Suppressor macrophage treated with lipopolysaccharide for 4 hours (primary cell): ENCODE measurements at places on chromosomes 4 and X.

DNA sequence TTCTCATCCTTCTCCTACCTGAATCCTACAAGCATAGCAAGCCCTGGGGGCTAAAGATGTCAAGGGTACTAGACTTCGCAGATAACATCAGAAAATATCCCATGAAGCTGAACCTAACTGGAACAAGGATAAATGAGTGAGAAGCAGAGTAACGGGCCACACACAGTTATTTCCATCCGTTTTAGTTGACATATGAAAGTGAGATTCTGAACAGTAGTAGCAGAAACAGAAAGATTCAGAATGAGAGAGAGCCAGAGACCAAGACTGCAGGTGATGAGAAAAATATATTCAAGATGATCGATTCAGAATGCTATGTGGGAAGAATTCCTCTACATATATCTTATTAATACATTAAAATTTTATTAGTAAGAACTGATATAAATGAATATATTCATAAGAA is 165.1 kb downstream of the TSPAN5 start:
- no peak for DNase-seq

- DNase-seq: no peak
Measured at GRCh38 chrX:111928456-111928855, 52.5 kb downstream of the TRPC5OS start.

DNA sequence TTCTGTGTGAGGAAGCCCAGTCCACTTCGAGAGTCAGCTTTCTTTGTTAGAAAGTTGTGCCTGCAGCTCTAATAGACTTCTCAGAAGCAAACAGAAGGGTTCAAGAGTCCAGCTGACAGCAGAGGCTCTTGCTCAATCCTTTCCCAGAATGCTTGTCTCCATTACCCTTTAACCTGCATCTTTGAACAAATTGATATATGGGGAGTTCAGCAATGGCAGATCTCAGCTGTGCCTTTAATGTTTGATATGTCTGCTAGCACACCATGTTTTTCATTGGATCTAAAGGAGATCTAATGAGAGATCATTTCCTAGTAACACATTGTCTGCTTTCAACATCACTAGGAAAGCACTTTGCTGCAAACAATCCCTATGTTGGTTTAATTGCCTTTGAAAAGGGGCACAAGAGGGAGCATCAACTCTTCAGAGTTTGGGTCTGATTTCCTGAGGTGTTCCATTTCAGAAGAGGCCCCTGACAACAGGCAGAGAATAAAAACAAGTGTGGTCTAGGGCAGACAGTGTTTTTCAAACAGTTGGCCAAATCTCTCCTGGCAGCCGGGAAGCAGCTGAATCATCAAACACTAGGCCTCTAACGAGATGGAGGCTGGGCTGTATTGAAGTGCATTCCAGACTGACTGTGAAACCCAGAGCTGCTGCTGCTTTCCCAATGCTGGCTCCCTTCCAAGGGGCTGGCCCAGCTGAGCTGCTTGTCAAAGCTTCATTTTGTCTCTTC is 55.5 kb downstream of the LUZP4 start:
- DNase-seq: peak; percentile 14

GRCh38 chr4:5547651-5548249 is 160.6 kb downstream of the EVC2 start:
- DNase-seq: no peak

DNA sequence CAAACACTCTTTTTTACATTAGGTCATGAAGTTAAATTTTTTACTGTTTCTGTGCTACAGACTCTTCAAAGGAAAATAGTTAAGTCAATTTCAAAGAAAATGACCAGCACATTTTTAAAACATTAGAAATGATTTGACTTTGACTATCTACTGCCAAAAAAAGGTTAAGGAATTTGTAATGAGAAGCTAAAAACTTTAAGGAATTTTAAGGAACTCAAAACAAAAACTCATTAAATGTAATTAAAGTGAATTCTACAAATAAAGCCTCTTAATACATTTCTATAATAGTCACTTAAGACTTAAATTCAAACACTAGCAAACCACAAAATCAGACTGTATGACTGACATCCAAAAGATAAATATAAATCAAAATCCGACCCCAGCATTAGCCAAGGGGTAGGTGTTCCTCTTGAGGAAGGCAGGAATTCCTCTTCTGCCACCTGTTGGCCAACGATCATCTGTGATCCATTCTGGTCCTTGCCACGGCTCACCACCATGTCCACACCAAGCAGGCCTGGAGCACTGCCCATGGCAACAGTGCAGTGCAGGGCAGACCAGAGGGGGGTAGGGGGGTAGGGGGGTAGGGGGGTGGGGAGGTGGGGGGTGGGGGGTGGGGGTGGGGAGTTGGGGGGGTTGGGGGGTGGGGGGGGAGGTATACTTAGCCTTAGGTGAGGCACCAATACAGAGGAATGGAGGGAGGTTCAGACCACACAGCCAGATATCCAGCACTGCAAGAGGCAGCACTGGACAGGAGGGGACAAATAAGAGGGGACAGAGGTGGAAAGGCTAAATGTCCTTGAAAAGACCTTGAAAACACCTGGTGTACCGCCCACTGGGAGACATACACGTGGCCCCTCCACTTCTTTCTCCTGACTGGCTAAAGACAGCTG is 287.4 kb downstream of the CHIC1 start:
- no peak for DNase-seq

GRCh38 chr4:185998791-185999190 is 70.2 kb upstream of the TLR3 start:
- DNase-seq: no peak

DNA sequence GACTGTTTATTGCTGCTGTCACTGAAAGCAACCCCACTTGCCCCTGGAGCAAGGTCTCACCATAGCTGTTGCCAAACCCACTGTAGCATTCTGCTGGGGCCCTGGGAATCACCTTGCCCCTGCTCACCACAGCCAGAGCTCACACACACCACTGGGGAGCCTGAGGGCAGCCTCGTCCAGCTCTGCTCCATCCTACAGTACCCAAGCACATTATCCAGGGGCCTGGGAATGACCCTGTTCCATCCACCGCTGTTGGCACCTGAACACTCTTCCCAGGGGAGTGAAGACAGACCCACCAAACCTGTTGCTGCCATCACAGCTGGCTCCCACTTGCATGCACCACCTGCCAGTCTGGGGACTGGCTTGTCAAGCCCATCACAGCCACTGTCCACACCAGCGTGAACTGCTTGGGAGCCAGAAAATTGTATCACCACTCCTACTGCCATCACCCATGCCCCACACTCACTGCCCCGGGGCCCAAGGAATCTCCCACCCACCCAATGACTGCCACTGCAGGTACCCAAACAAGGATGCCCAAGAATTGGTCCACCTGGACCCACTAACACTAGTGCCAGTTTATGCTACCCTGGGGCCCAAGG is 811.3 kb downstream of the KLHL13 start:
- no peak for DNase-seq

- DNase-seq: no peak
Measured at GRCh38 chr4:37788819-37789218, 37.7 kb upstream of the PGM2 start.

DNA sequence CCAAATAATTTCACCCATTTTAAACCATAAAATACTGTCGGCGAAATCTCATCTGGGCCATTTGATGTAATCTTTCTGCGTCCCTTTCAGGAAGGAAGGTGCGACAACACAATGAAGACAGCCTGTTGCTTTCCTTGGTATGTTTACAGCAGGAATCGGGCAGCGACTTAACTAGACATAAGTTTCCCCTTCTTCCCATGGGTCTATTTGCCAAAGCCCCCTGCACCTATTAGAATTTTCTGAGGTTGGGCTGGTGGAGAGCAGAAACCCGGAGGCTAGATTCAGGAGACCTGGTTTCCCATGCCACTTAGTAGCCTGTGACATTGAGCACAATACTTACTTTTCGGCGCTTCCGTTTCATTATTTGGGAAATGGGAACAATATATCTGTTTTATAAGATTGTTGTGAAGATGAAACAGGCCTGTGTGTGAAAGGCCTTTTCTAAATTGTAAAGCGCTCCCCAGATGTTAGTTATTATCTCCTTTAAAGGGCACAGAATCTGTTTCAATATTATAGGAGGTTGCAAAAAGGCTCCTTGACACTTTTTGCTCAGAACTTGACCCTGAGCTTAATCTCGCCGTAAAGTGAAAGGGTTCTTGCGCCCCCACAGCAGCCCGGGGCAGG is 552 bp upstream of the AFF1 start:
- DNase-seq: no peak

GRCh38 chrX:148629434-148629833 is 129.0 kb downstream of the AFF2 start:
- DNase-seq: no peak

GRCh38 chr4:137923494-137923893 is 318.7 kb downstream of the SLC7A11 start:
- DNase-seq: no peak

DNA sequence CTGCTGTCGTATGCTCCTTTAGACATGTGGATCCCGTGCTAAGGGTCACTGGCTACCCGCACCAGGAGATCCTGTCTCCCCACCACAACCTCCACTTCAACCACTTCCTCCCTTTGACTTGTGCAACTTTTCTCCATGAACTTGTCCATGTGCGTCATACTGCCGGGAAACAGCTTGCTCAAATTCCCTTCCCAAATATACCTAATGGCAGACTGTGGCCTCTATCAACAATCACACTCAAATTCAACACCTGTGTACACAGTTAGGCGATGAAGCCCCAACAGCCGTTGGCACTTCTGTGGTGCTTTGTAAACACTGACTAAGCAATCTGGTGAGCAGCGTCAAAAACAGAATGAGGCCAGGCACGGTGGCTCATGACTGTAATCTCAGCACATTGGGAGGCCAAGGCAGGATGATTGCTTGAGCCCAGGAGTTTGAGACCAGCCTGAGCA is 49.5 kb downstream of the CD99L2 start:
- peak; percentile 54 for DNase-seq

DNA sequence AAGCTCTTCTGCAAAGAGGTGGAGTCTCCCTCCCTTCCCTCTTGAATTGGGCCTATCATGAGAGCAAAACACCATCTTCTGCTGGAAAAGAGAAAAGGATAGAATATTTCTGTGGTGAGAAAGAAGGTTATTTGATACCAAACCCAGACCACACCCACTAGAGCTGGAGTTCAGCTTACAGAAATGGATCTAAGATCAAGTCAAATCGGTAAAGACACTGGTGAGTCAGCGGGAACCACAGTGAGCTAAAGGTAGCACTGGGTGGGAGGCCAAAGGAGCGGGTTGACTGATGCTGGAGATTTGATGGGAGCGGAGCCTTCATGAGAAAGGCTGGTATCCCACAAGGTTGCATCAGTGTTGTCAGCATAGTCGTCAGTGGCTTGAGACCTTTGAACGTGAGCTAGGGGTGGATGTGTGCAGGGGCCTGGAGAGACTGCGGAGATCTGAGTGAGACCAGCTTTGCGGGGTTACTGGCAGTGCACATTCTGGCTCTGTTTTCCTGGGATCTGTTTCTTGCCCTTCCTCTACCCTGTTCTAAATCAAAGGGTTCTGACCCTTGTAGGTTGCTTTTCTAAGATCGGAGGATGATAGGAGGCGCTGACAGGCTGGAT is 106.4 kb upstream of the SCOC start:
- DNase-seq: no peak

- DNase-seq: no peak
Measured at GRCh38 chr4:112664611-112665010, 27.7 kb downstream of the LARP7 start.

- peak; percentile 59 for DNase-seq
Measured at GRCh38 chr4:85591406-85592098, 116.6 kb downstream of the ARHGAP24 start.

DNA sequence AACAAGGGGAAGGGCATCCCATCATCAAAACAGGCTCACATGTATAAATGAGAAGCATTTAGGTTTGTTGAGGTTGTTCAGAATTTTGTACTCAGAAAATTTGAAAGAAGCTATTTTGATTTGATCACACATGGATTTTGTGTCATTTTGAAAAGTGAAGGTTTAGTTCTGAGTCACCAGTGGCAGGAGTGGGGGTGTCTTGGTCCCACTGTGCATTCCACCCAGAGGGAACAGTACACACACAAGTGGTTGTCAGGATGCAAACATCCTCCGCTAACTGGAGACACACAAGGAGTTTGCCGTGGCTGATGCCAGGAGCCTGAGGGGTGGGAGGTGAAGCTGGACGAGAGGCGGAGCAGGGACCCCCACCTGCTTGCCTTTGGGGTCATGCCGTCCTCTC is 198.2 kb upstream of the PSAPL1 start:
- no peak for DNase-seq

DNA sequence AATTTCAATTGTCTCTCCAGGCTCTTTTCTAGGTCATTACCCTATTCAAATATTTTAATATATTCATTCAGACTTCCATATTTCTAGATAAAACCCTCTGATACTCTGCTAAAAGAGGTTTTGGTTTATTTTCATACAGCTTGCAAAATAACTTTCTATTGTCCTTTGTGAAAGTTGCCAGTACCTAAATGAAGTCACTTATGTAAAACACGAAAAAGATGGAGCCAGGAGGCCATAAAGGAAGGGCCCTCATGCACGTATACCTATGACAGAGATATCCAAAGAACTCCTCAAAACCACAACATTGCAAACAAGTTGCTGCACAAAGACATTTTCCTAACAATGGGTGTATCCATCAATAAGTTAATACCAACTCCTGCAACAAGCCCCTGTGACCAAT is 25.7 kb upstream of the ELOVL6 start:
- no peak for DNase-seq

DNA sequence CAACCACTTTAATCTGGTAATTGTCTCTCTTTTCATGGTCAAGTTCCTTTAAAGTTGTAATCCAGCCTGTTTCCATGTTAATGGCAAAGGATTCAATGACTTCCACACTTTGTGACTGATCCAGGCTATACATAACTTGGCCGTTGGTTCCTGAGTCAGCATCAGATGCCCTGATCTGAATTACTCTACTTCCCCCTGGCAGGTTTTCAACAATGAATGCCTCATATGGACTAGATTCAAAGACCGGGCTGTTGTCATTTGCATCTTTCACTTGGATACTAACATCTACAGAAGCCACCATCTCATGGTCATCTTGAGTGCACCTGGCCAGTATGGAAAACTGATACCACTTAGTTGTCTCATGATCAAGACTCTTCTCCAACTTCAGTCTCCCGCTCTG is 62.6 kb upstream of the MTNR1A start:
- no peak for DNase-seq

DNA sequence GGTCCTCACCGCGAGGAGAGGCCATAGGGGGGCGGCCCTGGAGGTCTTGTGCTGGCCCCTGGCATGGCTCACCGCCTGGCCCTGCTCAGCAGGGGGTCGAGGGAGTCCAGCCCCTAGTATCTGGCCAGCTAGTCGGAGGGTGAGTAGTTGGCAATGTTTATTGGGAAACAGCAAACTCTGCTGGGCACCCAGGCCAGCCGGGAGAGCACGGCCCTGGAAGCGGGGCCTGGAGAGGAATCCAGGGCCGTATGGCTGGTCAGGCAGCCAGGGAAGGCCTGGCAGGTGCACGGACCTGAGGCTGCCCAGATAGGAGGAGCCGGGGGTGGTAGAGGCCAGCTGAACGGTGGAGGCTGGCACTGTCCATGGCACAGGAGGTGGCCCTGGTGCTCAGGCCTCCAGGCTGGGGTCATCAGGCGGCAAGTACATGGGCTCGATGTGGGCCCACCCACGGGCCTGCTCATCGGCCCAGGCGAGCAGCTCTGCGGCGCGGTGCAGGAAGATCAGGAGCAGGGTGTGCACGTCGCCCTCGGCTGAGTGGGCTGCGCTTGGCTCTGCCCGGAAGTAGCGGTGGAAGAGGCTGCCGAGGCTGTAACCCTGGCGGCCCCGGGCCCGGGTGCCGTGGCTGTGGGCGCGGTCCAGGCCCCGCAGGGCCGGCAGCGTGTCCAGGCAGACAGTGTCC is 1.4 kb downstream of the TREX2 start:
- no peak for DNase-seq

- DNase-seq: no peak
Measured at GRCh38 chr4:68987007-68987406, 35.4 kb upstream of the UGT2A3 start.
